HuH-7.5 (cell line): ENCODE measurements at places on chromosomes 7 and 10.

DNA sequence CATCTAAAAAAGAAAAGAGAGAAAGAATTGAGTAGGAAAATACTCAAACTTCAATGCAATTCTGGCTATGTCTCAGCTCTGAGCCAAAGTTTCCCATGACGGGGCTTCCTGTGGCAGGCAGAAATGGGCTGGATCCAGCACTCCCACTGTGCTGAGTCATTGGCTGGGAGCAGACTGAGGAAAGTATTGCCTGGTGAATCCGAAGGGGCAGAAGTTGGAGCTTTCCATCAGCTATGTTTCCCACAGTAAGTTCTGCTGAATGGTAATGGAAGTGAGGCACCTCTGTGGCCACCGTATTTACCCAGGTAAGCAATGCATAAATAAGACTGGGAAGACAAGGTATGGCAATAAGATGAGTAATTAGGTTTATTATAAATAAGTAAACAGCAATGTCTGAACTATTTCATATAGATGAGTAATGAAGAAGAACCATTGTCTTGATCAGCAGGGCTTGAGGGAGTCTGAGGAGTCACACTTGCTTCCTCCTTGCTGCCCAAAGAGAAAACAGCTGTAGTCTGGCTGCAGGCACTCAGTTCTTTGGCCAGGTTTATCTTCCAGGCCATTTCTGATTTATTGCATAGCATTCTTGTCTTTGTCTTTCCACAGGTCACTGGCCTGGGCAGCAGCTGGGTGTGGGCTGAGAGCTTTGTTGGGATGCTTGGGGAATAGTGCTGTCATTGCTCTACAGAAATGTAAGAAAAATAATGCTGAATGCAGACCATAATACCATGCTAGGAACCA, 255.3 kb downstream of the DNAJB9 start:
- no peak for DNase-seq

DNA sequence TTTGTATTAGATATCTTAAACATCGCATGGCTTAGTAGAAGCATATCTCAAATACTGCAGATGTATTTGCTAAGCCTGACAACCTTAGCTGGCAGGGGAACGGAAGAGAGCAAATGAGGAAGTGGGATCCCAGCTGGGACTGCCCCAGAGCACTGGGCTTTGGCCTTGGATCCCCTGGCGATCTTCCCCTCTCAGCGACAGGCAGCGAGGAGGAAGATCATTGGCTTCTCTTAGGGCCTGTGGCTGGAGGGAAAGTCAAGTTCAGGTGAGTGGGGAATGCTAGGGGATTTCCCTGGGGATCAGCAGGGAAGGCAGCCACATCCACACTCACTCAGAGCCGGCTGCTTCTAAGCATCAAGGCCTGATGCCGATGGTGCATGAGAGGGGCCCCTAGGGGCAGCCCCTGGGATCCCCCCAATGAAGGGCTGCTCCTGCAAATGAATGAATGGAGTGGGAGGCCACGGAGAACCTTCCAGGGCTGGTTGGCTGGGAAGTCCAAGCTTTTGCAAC, 42.0 kb downstream of the LYZL2 start:
- no peak for DNase-seq

DNA sequence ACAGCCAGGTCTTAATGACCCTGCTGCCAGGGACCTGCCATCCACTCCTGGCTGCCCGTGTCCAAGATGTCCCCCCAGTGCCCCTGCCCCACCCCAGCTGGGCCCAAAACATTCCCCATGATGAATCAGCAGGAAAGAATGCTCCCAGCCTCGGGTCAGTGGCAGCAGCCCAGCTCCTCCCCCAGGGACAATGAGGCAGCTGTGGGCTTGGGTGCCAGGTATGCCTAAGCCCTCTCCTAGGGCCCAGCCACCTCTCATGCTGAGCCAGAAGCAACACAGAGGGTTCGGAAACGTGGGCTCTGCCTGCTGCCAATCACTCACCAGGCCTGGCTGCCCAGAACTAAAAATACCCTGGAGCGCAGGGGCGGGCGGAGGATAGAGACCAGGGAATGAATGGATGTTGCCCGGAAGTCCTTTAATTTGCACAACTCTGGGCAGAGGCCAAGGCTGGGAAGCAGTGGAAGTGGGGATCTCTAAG, 1.5 kb upstream of the LOXL4 start:
- DNase-seq: peak; percentile 83

DNA sequence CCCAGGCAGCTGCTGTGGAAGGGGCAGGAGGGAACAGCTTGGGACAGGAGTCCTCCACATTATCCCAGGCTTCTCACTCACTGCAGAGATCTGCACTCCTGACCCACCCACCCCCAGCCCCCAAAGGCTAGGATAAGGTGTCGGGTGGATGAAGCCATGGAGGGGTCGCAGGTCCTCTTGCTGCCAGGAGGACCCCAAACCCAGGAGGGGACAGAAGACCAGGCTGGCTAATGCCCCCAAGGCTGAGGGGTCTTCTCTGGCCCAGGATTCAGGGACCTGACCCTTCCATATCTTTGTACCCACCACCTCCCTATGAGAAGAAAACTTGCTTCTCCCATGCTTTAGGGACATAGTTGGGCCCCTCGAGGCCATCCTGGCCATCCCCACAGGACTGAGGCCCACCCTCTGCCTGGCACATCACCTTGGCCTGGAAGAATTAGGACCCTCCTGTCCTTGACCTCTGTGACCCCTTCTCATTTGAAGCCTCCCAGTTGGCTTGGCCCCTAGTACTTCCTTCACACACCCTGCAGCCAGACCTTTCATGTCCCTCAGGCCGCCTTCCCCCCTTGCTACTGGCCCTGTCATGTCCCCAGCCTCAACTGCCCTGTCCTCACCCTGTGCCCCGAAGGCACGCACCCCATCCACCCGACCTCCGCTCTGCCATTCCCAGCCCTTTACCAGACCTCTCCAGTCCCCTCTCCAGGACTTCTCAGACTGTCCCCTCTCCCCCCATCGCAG, 21.6 kb downstream of the KCNH2 start:
- DNase-seq: no peak

DNA sequence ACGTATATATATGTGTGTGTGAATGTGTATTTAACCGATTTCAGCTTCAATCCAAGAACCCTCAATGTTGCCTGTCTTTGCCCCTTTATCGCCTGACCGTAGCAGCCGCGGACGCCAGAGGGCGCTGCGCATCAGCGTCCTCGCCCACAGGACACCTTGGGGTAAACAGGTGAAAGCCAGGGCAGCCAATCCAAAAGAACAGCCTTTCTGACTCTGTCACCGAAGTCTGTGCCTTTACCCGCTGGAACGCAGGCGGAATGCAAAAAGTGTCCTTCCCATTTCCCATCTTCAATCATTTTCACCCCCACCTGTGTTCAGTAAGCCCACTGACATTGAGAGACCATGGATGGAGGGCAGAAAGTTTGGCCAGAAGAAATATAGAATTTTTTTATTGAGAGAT, 3.6 kb downstream of the NXPH1 start:
- peak; percentile 96 for DNase-seq

DNA sequence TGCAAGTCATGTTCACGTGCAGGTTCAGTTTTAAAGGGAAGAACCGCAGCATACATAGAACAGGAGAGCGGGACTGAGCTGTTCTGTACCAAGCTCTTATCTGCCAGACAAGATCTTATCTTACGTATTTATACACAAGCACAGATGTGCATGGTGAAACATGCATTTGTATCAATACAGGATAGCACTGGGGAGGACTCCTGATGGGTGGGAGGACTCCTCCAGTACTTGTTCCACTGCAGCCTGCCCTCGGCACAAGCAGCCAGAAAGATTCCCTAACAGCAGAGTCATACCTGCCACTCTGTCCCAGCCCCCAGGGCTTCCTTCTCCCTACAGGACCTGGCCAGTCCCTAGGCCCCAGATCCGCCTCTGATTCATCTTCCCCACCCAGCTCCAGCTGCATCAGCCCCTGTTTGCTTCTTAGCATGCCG, 13.2 kb upstream of the PRKCQ start:
- no peak for DNase-seq

GRCh38 chr10:71744897-71745663, 25.5 kb upstream of the C10orf105 start:
- no peak for DNase-seq

- DNase-seq: no peak
Observed at GRCh38 chr10:80471715-80472233, 17.7 kb downstream of the TSPAN14 start.

- DNase-seq: no peak
Observed at GRCh38 chr7:128741491-128741890, 2.3 kb downstream of the CALU start.

DNA sequence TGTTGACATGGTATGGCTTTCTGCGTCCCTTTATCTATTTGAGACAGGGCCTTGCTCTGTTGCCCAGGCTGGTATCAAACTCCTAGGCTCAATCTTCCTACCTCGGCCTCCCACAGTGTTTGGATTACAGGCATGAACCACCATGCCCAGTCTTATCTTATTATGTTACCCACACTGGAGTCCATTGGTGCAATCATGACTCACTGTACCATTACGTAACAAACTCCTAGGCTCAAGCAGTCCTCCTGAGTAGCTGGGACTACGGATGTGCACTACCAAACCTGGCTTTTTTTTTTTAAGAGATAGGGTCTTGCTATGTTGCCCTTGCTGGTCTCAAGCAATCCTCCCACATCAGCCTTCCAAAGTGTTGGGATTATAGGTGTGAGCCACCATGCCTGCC, 66.7 kb downstream of the CCDC3 start:
- no peak for DNase-seq

DNA sequence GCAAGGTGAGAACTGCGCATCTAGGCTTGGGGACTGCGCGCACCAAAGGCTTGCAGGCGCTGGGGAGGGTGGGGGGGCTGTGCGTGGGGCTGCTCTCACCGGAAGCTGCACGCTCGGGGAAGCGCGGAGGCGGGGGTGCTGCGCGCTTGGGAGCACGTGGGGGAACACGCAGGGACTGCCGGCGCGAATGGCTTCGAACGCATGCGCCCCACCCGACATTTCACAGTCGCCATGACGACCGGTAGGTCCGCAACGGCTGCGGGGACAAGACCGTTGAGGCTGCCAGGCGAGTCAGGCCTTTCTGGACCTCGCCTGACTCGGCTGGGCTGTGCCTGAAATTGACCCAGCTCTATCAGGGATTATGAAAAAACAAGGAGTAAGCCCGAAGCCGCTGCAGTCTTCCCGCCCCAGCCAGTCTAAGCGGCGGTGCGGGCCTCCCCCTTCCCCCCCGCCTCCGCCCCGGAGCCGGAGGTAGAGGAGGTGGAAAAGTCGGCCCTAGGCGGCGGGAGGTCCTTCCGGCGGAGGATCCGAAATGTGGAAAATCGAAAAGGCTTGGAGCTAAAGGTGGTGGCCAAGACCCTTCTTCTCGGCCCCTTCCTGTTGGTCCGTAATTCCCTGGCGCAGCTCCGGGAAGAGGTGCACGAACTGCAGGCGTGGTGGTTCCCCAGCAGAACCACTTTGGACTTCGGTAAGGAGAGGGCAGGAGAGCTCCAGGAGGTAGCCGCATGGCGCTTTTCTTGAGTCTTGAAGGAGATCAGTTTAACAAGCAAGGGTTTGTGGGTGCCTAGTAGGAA, 34.9 kb upstream of the STEAP1 start:
- no peak for DNase-seq

GRCh38 chr7:18515067-18515466, 19.5 kb downstream of the HDAC9 start:
- no peak for DNase-seq

GRCh38 chr10:63021225-63021624, 111.9 kb upstream of the NRBF2 start:
- no peak for DNase-seq

DNA sequence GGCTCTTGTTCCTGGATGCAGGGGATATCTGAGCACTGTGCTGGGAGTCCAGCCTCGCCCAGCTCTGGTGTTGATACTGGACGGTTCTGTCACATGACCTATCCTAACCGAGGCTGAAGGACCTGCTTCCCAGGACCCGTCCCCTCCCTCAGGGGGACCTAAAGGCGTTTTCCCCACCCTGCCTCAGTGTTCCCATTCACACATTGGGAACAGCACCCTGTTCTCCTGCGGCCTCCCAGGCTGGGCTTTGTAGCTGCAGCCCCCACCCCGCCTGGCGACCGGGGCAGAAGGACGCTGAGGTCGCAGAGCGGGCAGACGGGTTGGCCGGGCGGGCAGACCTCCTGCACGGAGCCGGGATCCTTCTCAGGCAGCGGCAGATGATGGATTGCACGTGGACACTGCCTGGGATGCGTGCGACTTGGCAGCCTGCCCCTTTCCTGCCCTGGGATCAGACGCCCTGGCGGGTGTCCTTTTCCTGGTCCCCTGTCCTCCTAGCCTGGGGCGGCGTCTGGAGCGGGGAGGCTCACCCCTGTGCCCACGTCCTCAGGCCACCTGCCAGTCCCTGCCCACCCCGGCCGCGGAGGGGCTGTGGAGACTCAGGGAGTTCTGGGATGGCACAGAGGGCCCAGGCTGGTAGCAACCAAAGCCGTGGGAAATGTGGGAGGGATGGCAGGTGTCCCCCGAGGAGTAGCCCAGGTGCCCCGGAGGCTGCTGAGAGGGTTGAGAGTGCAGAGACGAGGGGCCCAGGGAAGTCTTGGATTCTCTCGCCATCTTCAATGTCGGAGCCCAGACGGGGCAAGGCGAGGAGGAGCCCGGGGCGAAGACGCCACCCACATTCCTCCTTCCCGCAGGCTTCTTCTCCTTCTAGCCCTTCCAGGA, 17.2 kb upstream of the PSMG3 start:
- DNase-seq: no peak

- DNase-seq: peak; percentile 52
Observed at GRCh38 chr7:101308245-101309085, 13.1 kb downstream of the IFT22 start.

GRCh38 chr7:20797462-20798080, 10.9 kb upstream of the SP8 start:
- DNase-seq: peak; percentile 25

GRCh38 chr10:113007821-113008220, 57.8 kb downstream of the TCF7L2 start:
- DNase-seq: no peak

- no peak for DNase-seq
Observed at GRCh38 chr7:148828965-148829364, 55.1 kb downstream of the EZH2 start.

GRCh38 chr7:120272261-120272660, 714 bp upstream of the KCND2 start:
- DNase-seq: peak; percentile 75

DNA sequence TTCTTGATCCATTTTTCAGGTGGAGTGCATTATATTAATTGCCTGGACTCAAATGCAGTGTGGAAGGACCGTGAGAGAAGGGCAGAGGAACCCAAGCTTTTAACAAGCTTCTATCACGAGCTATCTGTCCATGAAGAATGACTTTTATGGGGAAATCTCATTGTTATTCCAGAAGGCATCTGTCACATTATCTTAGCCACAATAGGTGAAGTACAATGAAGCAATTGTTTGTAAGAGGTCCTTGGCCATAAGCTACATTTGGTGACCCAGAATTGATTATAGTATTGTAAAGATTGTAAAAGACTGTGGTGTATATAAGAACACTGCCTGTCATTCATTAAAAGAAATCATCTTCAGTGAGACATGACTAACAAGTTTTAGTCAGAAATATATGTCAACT, 58.6 kb upstream of the RELN start:
- no peak for DNase-seq

- no peak for DNase-seq
Observed at GRCh38 chr7:98192781-98193457, 18.3 kb upstream of the BHLHA15 start.
